AG04449 (cell line): ENCODE measurements at places on chromosomes 1 and 21.

DNA sequence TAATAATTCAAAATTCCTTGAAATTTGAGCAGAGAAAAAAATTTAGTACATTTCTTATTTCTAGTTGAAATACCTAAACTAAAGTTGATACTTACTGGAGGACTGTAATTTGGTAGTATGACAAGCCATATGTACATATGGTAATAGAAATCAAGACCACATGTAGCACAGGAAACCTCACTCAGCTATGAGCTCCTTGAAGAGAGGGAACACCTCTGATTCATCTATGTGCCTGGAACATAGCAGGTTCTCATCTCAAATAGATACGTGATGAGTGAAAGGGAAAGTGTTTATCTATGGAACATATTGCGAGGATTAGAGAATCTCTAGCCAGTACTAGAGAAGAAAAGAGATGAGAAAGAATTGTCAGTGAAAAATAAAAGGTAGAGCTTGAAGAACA is 47.9 kb upstream of the GNG4 start:
- no peak for DNase-seq

GRCh38 chr1:207302618-207303393 is 18.7 kb upstream of the CD55 start:
- DNase-seq: no peak

GRCh38 chr1:54751426-54751825 is 12.9 kb downstream of the PARS2 start:
- DNase-seq: no peak

DNA sequence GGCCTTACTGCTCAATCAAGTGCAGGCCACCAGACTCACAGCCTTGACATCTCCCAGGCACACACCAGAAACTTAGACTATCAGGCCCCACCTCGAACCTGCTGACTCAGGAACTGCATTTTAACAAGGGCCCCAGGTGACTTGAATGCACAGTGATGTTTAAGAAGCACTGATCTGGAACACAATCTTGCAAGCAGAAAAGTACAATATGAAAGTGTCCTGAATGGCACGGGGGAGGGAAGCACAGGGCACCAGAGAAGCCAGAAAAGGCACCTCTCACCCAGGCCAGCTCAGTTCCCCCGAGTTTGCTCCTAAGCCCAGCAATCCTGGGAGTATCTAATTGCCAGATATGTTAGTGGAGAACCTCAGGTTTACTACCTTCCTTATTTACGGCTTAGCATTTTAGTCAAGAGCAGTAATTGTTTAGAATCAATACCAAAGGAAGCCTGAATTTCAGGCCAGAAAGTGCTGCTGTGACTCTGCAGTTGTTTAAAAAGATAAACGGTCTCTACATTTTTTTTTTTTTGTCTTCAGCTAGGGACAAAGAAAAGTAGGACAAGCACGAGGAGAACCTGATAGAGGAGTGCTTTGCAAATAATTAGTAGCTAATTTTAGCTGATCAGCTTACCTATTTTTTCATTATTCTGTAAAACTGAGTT is 50.9 kb upstream of the CDC42BPA start:
- no peak for DNase-seq

DNA sequence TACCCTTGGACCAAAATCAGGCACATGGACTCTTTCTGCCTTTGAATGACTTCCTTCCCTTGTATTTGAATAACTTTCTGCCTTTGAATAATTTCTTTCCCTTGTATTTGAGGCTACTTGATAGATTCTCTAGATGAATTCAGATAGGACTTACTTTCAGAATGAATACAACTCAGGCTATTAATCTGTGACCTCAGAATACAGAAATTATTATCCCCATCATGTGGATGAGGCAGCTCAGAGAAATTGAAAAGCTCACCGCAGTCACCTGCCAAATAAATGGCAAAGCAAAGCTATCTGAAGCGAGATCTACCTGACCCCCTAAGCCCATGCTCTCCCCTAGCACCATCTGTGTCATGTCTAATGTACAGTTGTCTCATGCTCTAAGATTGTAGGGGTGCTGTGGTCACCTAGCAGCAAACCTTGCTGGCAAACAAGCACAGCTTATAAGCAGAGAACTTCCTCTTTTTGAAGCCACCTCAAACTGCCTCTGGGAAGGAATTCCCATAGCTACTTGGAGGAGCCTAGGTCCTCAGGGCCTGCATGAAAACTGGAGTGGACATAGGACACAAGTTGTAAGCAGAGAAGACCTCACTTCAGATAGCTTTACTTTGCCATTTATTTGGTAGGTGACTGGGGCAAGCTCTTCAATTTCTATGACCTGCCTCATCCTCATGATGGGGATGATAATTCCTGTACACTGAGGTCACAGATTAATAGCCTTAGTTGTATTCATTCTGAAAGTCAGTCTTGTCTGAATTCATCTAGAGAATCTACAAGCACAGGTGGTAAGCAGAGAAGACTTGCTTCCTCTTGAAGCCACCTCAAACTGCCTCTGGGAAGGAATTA is 66.1 kb downstream of the FASLG start:
- no peak for DNase-seq

DNA sequence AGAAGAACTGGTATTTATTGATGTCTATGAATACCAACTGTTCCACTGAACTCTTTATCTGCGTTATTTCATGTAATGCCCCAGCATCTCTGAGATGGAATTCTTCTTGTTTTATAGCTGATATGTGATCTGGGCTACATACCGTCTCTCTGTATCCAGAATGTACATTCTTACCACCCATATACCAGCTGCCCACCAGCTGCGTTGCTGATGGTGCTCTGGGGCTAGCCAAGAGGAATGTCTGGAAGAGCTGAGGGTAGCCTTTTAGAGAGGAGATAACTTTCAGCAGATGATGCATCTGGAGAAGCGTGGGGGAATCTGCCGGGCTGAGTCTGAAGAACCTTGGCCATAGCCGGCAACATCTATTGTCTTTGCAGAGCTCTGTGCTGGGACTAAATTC is 137.5 kb downstream of the RYR2 start:
- no peak for DNase-seq

DNA sequence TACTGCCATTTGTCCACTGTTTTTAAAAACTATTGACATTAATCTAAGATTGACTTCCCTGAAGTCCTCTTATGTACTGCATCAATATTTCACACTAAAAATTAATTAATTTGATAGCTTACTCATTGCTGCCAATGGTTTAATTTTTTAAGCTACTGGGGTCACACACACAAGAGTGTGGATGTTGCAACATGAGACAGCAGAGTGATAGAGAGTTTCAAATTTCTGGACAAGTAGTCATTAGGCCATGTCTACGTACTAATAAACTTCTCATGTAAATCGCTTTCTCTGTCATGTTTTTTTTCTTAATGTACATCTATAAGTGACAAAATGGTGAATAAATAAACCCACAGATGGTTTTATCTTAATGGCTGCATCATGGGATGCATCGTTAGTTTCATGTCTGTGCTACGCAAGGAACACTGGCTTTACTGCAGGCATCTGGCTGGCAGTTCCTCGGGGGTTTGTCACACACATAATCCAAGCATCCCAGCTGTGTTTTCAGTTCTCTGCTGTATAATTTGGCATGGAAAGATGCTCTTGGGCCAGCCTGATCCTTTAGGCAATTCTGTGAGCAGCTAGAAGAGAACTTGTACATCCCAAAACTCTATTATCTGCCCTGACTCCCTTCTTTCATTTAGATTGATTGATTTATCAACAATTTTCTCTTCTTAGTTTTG is 16.4 kb upstream of the CHODL start:
- no peak for DNase-seq

GRCh38 chr1:236338096-236338495 is 56.0 kb upstream of the EDARADD start:
- DNase-seq: no peak

DNA sequence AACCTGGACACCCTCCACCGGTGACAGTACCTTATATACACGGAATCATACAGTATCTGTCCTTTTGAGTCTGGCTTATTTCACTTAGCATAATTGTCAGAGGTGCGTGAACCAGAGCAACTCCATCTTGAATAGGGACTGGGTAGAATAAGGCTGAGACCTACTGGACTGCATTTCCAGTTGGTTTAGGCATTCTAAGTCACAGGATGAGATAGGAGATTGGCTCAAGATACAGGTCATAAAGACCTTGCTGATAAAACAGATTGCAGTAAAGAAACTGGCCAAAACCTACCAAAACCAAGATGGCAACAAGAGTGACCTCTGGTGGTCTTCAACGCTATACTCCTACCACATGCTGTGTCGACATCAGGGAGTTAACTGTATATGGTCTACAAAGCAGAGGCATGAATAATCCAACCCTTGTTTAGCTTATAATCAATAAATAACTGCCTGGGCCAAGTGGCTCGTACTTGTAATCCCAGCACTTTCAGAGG is 1.4 kb upstream of the FDPS start:
- DNase-seq: no peak

DNA sequence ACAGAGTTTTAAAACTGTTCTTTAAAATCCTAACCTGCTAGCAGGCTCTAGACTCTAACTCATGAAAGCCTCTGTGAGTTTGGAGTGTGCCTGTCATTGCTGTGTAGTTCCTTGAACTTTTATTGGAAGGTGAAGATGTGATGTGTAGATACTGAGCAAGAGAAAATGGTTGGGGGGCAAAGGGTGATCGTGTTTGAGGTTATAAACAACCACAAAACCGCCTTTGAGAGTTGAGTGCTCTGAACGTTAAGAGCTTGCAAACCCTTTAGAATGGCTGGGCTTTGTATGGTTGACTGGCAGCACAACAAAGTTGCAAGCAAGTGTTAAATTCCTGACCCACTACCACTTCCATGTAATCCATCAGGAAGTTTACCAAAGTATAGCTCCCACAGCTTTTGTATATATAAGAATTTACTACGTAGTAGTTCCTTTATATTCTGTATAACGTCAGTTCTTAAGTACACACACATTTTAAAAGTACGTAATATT is 19.6 kb downstream of the BACE2 start:
- no peak for DNase-seq

- DNase-seq: no peak
These were observed 459.3 kb downstream of the ADGRL2 start for GRCh38 chr1:82260051-82260450.

GRCh38 chr1:63873751-63874150 is 99.9 kb downstream of the ROR1 start:
- DNase-seq: no peak

GRCh38 chr1:155186794-155187455 is 13.3 kb downstream of the TRIM46 start:
- no peak for DNase-seq

- no peak for DNase-seq
These were observed 123.6 kb downstream of the LRRC53 start for GRCh38 chr1:74388855-74389254.

DNA sequence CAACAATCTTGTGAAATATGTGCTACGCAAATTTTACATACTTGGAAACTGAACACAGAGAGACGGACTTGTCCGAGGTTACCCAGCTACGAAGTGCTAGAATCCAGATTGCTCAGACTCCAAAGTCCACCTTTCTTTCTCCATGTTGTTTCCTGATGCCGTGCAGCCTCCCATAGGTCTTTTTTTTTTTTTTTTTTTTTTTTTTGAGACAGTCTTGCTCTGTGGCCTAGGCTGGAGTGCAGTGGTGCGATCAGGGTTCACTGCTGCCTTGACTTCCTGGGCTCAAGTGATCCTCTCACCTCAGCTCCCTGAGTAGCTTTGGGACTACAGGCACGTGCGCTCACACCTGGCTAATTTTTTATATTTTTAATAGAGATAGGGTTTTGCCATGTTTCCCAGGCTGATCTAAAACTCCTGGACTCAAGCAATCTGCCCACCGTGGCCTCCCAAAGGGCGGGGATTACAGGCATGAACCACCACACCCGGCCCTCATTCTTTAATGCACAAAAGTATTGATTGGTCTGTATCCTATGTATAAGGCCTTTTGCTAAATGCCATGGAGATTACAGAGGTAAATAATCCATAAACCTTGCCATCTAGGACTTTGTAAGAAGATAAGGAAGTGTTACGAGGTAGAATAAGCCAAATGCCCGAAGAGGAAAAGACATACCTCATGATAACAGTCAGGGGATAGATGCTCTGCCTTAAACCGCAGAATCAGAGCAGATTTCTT is 92.8 kb downstream of the C1orf21 start:
- DNase-seq: no peak

DNA sequence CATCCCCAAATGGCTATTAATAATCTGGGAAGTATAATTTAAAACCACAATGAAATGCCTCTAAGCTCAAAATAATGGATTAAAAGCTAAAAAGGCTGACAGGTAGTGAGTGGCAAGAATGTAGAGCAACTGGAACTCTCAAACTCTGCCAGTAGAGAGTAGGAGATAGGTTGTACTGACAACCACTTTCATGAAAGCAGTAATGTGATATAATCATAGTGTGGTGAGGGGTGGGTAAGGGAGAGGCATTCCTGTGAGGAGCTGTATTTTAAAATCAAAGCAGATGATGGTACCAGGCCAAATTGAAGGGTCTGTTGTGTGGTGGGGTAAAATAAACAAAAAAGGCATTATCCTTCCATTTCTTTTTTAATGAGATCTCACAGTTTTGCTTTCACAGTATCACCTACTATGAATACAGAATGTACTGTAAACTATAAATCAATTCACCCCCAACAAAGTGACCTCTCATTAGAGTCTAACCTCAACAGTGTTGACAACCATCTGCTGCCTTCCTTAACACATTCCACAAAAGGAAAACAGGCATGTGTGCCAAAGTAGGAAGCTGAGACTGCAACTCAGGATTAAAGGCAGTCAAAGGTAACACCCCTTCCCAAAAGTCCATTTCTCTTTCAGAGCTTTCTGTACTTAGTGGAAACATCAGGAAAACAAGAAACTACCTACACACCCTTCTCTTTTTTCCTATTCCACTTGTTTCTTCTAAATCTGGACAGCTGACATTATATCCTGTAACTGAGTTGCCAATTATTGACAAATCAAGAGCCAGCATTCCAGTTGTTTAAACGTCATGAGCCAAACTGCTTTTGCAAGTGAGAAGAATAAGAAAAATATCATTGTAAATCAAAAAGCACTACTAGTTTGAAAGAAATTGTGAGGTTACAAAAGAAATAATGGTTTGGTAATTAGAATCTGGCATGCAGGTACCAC is 130.8 kb downstream of the FAF1 start:
- no peak for DNase-seq

GRCh38 chr1:2644171-2644570 is 11.4 kb upstream of the MMEL1 start:
- DNase-seq: no peak

DNA sequence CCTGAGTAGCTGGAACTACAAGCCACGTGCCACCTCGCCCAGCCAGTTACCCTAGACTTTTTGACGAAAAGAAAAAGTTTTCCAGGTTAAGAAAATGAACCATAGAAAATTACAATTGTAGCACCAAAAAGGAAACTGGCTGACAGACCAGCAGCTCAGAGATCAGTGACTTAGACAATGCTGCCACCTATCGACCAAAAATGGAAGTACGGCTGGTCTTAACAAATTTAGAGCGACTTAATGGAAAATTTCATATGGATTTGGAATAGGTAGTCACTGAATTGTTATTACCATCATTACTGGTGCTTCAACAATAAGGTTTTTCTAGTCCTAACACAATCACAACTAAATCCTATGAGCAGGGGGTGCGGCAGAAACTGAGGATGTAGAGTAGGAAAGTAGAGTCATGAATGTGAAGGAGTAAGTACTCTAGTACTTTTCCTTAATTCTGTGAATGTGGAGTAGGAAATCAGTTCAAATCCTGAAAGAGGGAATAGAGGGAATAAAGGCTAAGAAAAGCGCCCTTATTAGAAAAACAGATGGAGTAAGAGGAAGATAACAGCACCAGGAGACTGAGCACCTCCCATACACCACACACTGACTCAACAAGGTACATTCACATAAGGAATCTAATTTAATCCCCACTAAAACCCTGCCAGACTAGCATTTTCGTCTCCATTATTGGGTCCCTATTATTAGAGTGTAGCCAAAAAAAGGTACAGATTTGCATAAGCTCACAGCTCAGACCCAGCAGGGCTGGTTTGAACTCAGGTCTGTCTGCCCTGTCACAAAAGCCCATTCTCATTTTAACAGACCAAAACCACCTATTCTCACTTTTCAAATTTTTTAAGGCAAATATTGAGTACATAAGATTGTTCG is 37.9 kb upstream of the MGST3 start:
- no peak for DNase-seq
